ENCODE measurements at places on chromosomes 4 and X.

DNA sequence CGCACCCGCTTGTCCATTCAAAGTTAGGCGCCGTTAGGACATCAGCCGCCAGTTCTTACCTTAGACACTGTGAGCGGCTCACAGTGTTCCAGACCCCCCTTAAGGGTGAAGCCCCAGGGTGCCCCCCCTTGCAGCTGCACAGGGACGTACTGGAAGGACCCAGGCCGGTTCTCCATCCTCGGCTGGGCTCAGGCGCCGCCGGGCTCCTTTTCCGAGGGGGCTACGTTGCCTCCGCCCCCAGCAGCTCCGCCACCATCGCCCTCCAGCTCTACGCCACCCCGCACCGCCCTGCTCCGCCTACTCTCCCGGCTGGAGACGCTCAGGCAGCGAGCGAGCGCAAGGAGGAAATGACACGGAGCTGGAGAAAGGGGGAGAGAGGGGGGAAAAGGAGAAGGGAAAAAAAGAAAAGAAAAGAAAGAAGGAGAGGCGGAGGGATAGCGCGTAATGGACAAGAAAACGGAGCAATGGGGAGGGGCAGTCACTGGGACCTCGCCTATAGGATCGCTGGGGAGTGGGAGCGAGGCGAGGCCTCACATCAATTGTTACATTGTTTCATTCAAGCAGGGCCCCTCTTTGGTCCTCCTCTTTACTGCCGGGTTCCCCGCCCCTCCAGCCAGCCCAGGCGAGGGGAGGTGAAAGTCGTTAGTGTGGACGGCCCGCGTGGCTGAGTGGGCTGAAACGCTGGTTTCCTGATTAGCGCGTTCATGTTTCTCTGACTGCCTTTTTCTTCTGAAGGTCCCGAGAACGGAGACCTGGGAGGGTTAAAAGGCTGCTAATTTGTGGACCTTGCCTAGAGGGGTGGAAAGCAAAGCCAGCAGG is at the start of gene SHROOM4:
Gene SHROOM4, minus strand, starts transcription at position 352 of the 819 bp plus-strand sequence. Its CDS starts 176 bp downstream, at position 176.
- peak; percentile 86 for DNase-seq

DNA sequence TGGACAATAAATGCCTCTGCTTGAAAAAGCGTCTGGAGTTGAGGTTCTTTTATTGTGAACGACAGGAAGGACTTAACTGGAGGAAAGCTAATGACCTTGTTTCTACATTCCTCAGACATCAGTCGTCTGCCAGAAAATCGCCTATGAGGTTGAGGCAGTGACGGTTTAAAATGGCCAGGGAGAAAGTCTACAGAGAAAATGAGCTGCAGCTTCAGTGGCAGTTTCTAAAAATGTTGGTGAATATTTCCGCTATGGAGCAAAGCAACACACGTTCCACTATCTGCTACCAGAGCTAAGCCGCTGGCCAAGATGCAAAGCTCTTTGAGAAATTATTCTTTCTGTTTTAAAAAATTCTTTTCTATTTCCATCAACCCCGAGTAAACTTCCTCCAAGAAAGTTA is 116.9 kb upstream of the GALNT7 start:
- DNase-seq: peak; percentile 22

GRCh38 chrX:124665621-124666400 is 319.4 kb downstream of the SH2D1A start:
- DNase-seq: no peak

DNA sequence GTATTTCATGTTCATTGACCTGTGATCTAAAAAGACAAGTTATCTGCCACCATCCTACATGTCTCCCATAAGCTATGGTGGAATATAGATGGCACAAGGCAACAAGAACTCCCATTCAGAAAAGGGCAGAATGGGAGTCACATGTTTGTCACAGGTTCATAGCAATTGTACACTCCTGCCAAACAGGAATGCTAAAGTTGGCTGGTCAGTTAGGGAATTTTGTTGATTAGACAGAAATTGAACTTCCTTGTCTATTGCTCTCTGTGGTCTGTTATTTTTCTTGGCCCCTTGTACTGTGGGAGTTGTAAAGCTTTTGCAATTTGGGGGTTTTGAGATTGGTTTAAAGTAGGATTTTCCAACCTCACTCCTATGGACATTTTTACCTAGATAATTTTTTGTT is 101.7 kb upstream of the SOD3 start:
- DNase-seq: no peak

- no peak for DNase-seq
Measured at GRCh38 chr4:7337196-7338058, 97.3 kb downstream of the PSAPL1 start.

DNA sequence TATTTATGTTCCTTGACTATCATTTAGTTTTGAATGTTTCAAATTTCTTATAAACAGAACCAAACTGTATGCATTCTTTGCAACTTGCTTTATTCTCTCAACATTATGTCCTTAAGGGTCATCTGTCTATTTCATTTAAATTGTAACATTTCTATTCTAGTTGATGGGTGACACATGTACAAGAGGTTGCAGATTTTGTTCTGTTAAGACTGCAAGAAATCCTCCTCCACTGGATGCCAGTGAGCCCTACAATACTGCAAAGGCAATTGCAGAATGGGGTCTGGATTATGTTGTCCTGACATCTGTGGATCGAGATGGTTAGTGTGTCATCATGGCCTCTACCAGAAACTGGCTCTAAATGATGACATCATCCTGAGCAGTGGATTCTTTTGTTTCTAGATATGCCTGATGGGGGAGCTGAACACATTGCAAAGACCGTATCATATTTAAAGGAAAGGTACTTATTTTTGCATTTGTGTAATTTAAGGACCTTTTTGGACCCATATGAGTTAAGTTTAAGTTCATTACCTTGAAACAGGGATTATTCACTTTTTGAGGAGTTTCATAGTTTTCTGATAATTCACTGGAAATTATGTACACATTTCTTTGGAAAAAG is 6.1 kb downstream of the LIAS start:
- peak; percentile 39 for DNase-seq

- no peak for DNase-seq
Measured at GRCh38 chr4:77859256-77859655, 3.4 kb upstream of the MRPL1 start.

DNA sequence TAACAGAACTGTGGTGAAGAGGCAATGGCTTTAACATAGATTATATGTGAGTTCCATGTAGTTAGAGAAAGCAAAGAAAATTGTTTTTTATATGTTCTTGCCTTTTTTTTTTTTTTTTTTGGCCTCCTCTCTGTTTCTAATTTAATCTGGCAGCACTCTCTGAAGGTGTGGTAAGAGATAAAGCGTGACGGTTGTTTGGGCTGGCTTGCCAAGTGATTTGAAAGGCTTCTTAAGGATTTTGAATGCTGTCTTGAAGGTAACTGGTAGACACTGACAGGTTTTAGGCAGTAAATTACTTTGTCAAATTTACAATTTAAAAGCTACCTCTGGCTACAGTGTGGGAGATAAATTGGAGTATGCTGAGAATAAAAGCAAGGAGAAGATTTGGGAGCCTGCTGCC is 269.3 kb upstream of the HS3ST1 start:
- DNase-seq: no peak

GRCh38 chr4:184259866-184260265 is 42.2 kb upstream of the ENPP6 start:
- DNase-seq: no peak

- DNase-seq: no peak
Measured at GRCh38 chr4:152112887-152113286, 352.1 kb upstream of the GATB start.

- no peak for DNase-seq
Measured at GRCh38 chr4:21753084-21753760, 195.3 kb downstream of the KCNIP4 start.

DNA sequence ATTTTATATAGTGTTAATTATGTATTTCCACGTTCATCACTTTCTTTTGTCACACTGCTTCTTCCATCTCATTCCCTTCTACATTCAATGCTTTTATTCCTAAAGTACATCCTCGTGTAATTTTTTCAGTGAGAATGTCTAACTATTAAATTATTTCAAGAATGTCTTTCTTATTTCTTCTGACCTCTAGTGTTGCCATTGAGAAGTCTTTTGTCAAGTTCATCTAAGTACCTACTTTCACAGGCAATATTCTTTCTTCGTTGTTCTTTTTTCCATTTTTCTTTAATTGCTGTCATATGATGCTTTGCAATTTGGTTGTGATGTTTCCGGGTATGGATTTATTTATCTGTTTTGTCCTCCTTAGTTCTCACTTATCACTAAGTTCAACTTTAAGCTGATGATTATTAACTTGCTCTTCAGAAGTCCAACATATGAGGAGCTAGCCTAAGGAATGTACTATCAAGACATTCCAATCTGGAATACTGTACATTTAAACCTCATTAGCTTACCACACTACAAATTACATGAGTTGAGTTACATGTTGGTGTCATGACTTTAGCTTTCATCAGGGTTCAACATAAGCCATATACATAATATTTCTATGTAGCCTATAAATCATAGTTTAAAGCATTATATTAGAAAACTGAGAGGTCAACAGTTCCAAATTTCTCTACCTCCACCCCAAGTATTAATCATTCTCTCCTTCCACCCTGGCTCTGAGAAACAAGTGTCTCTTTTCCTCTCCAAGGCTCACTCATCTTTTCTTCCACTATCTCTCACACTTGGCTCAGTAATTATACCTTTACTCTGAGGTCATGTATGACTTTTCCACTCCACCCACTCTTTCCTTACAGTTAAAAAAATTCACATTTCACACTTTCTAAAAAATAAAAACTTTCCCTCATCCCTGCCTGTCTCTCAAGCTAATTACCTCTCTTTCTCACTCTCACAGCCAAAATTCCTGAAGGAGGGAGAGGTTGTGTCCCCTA is 81.5 kb downstream of the COX18 start:
- no peak for DNase-seq

GRCh38 chrX:9535101-9535500 is 70.2 kb downstream of the TBL1X start:
- DNase-seq: peak; percentile 15

DNA sequence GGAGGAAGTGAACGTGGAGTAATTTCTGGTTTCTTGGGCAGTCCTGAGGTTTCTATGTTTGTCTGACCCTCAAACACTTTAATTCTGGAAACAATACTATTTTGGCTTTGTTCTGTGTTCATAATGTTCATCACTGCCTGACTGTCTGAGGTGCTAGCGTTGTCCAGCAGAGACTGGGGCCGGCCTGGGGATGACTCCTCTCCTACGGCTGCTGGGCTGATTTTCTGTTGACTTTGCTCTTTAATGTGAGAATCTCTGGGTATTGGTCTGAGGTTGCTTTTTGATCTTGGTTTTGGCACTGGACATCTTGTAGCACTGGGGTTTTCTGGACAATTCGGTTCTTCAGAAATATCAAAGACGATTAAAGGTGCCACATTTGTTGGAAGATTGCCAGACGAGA is 75.8 kb downstream of the RPS3A start:
- peak; percentile 47 for DNase-seq

DNA sequence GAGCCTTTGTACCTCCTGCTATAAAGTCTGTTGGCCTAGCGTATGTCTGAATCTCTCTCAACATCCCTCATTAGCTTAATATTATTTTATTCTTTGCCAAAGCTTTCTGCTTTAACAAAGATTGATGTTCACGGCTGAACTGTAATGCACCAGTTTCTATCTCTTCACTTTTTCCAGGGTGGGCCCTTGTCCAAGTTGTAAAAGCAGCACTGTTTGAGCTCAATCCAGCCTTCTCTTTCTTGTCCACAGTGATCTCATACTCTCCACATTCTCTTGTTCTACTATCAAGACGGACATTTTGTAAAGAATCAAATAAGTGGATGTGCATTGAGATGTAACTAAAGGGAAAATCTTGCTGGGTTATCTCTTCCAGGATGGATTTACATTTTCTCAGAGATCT is 34.4 kb upstream of the RTL3 start:
- DNase-seq: peak; percentile 42

- DNase-seq: no peak
Measured at GRCh38 chr4:158319880-158320279, 109.6 kb downstream of the TMEM144 start.

DNA sequence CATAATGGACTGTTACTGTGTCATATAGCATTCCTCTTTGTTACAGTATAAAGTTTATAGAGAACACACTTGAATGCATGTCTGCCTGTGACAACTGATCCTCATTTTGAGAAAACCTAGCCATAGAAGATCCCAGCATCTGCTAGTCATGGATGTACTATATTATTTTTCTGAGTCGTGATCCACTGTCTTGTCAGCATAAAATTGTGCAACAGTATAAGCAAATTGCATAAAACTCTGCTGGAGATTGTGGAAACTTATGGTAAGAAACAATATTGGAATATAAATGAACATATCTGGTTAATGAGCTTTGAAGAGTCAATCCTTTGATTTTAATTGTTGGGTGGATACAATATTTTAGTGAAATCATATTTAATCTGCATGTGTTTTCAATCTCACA is 3.6 kb downstream of the NEIL3 start:
- DNase-seq: no peak

DNA sequence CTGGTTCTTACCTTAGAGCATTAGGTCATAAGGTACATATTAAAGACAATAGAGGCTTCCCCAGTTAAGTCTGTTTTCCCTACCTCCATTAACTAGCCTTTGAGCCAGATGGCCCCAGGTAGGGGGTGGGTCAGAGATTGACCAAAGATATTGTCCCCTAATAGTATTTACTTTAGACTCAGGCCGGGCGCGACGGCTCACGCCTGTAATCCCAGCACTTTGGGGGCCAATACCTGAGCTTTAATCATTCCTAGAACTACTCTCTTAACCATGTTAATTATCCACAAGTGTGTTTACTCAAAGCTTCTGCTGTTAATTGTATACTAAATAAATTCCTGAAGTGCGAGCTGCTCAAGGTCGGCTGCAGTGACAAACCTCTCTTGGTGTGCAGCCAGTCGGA is 28.0 kb upstream of the AMBN start:
- no peak for DNase-seq

DNA sequence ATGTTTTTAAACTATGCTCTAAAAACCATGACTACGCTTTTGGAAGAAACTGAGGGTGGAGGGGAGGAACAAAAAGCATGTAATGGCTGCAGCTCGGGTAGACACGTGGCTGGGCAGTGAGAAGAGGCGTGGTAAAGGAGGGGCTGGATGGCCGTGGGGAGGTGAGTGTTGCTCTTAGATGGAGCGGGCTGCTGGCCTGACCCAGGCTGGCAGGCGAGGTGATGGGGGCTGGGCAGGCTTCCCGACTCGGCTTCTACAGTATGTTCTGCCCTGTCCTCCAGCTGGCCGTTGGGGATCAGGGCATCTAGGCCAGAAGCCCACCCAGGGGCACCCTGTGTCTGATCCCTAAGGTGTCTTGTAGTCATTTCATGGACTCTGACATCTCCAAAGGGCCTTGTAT is 60.7 kb downstream of the EFHC2 start:
- no peak for DNase-seq

DNA sequence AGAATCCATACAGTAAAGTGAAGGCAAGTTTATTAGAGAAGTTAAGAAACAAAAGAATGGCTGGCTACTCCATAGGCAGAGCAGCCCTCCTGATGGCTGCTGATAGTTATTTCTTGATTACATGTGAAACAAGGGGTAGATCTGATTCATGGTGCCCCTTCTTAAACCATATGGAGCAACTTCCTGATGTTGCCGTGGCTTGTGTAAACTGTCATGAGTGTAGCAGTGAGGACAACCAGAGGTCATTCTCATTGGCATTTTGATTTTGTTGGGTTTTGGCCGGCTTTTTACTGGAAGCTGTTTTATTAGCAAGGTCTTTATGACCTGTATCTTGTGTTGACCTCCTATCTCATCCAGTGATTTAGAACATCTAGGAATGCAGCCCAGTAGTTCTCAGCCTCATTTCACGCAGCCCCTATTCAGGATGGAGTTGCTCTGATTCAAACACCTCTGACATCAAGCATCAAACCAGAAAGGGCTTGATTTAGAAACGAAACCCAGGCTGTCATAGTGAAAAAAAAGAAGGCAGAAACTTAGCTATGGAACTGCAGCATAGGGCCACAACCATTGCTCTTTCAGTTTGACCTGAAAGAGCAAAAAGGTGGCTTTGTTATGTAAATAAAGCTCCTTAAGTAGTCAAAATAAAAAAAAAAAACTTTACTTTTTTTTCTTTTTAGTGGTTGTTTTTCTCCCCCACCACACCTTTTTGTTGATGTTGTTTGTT is 37.8 kb downstream of the SPCS3 start:
- no peak for DNase-seq

Measured in tongue (tissue), 3 donors.